ENCODE measurements at places on chromosomes 1 and 21. TPM values are rescaled to one million over a fixed set of nuclear protein-coding genes. Genes with fewer than 3 reads are reported as not detected.

TBX15 gene
- total RNA-seq, result under 0.01 TPM

CLCA4 gene
- not detected for total RNA-seq

HSPB7 gene
- 3.5 TPM for total RNA-seq

FCAMR gene
- total RNA-seq, result not detected

BCL10 gene
- total RNA-seq, result 23.2 TPM

LRRC53 gene
- not detected for total RNA-seq

SPRR4 gene
- not detected for total RNA-seq

SHCBP1L gene
- total RNA-seq, result under 0.01 TPM

GRCh38 chr1:248691567-248692155, 10.9 kb downstream of the OR14I1 start:
- DNase-seq, result no peak

- peak; percentile 11 for DNase-seq
Observed at GRCh38 chr1:193060406-193060805, 994 bp downstream of the RO60 start.

GRCh38 chr1:24850328-24850920, 79.7 kb downstream of the RUNX3 start:
- peak; percentile 39 for DNase-seq

- DNase-seq, result peak; percentile 74
Observed at GRCh38 chr21:37463083-37463801, 96.7 kb downstream of the DYRK1A start.

DNA sequence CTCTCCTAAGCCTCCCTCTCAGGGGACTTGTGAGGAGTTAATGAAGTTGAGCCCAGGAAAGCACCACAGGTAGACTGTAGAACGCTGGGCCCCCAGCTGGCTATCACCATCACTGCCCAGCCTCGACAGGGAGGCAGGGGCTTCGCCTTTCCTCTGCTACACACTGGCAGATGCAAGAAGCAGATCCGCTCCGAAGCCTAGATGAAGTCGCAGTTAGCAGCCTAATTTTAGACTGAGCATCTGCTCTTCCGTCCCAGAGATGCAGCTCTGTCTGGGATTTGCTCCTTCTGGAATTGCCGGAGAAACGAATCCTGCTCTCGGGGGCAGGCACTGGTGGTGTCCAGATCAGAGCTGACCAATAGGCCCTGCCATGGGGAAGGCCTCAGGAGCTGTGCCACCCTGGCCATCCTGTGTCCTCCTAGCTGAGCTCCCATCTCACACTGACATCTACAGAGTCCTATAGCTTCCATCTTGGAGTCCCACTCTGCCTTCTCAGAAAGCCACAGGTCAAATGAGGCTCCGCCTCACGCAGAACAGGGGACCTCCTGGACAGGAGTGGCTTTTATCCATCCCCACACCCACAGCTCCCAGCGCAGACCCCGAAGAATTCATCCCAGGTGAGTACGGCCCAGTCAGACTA, 186.8 kb upstream of the EDN2 start:
- DNase-seq, result no peak

- DNase-seq, result no peak
Observed at GRCh38 chr21:35921471-35921870, 138.9 kb downstream of the SETD4 start.

DNA sequence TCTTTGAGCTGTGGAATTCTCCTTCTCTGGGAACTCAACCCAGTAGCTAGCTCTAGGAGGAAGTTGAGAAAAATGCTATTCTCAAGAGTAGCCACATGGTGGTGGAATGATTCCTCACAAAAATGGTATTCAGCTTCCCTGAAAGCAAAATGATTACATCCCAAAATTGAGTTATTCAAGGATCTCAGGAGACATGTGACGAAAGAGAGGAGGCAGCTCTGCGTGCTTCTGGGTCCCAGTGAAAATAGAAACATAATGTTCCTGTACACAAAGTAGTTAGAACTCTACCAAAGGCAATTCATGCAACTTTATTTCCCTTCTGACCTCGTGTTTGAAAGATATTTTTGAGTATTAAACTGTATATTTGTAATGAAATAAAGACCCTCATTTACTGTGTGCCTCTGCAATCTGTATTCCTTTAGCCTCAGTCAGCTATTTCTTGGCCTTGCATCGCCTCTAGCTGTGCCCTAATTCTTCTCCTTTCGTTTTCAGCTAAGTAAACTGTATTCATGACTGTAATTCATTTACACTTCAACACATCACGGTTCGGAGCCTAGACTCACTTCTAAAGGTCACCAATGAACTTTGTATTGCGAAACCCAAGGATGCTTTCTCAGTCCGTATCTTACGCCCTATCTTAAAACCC, 167.3 kb downstream of the FASLG start:
- DNase-seq, result peak; percentile 96

DNA sequence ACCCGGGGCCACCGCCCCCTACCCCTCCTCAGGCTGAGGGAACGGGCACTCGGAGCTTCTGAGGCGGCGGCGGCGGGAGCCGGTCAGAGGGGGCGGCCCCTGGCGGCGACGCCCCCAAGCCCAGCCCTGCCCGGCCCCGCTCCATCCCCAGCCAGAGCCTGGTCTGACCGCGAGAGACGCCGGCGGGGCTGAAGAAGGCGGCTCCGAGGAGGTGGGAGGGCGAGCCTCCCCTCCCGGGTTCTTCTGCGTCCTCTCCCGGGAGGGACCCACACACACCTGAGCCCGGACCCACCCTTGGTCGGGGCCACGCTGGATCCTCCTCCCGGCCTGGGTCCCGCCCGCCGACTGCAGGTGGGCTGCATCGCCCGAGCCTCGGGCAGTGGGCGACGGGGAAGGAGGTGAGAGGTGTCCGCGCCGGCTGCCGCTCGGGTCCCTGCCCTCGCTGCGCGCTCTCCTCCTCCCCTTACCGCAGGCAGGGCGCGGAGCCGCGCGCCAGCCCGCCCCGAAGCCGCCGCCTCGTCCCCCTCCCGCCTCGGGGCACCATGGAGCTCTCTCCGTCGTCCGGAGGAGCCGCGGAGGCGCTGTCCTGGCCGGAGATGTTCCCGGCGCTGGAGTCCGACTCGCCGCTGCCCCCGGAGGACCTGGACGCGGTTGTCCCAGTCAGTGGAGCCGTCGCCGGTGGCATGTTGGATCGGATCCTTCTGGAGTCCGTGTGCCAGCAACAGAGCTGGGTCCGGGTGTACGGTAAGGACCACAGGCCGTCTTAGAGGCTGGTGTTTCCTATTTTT, at the start of gene RASAL2:
RASAL2 (plus strand) TSS at position 154 of the 788 bp plus-strand sequence; CDS start at position 543, 389 bp downstream.
- DNase-seq, result peak; percentile 64

- no peak for DNase-seq
Observed at GRCh38 chr1:183073320-183073719, 50.1 kb downstream of the LAMC1 start.

DNA sequence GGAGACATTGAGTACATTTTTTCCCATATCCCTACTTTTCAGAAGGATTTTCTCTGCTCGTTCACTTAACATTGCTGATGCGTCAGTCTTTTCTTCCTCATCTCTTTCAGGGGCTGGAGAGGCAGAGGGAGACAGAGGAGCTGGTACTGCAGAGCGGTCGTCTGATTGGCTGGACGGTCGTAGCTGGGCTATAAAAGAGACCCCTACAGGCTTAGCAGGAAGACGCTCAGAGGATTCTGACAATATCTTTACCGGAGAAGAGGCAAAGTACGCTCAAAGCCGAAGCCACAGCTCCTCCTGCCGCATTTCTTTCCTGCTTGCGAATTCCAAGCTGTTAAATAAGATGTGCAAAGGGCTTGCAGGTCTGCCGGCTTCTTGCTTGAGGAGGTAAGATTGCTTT, at the start of gene RGS4:
RGS4 (plus strand) TSS at position 220 of the 400 bp plus-strand sequence; CDS start at position 344, 124 bp downstream.
- DNase-seq, result peak; percentile 89

DNA sequence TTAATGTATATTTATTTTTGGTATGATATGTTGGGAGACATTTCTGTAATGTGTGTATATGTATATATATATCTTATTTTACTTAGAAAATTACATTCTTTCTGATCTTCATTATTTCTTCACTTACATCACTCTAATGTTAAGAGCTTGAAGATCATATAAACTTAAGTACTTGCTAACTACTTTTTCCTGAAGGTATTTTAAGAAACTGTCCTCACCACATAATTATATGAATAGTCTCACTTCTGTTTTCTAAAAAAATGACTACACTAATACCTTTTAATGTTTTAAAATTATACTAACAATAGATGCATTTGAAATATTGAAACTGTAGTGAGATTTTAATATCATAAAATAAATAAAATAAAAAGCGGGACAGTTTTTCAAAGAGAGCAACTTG, 377.1 kb downstream of the LRRIQ3 start:
- no peak for DNase-seq

DNA sequence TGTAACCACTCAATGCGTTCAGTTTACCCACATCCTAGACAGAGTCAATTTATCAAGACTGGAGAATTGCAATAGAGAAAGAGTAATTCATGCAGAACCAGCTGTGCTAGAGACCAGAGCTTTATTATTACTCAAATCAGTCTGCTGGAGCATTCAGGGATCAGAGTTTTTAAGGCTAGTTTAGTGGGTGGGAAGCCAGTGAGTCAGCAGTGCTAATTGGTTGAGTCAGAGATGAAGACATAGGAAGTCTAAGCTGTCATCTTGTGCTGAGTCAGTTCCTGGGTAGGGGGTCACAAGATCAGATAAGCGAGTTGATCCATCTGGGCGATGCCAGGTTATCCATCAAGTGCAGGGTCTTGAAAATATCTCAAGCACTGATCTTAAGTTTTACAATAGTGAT, 499.6 kb downstream of the MRPL39 start:
- DNase-seq, result peak; percentile 4

DNA sequence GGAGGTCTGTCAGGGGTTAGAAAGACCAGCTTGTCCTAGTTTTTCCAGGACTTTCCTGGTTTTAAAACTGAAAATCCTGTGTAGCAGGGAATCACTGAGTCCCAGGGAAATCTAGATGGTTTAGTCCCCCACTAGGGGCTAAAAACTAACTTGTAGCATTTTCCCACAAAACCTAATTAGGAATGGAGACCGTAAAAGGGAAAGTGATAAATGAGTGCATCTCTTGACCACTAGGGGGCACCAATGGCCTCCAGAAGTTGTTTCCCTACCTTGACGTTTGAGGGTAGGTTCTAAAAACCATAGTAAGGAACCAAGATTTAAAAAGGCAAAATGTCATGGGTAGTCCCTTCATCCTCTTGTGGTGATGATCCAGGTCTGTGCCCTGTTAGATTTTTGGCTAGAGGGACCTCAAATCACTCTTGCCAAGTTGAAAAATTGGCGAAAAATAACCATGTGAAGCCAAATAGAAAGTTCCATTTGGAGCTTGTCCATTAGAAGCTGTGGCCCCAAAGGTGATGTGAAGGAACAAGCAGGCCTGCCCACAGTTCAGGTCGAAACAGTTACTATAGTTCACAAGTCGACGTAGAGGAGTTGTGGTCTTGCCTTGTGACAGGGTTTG, 24.5 kb downstream of the CLIC6 start:
- peak; percentile 78 for DNase-seq

GRCh38 chr1:2799811-2800663, 1.5 kb downstream of the TTC34 start:
- no peak for DNase-seq

- peak; percentile 64 for DNase-seq
Observed at GRCh38 chr1:162040657-162041056, 17.0 kb upstream of the OLFML2B start.

DNA sequence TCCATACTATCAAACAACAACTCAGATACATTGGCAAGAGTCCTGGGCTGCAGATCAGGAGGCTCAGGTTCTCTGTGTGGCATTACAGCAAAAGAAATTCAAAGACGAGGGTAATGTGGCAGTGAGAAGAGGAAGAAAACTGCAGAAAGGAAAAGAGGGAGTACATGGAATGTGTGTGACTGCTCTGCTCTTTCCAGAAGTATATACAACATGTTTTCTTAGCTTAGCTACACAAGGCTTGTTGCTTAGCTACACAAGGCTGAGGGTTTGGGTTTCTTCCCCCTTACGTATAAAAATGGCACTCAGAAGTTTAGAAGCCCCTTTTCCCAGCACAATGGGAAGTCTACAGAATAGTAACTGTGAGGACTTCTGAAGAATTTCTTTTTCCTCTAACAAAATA, 86.0 kb downstream of the PRRX1 start:
- DNase-seq, result no peak

DNA sequence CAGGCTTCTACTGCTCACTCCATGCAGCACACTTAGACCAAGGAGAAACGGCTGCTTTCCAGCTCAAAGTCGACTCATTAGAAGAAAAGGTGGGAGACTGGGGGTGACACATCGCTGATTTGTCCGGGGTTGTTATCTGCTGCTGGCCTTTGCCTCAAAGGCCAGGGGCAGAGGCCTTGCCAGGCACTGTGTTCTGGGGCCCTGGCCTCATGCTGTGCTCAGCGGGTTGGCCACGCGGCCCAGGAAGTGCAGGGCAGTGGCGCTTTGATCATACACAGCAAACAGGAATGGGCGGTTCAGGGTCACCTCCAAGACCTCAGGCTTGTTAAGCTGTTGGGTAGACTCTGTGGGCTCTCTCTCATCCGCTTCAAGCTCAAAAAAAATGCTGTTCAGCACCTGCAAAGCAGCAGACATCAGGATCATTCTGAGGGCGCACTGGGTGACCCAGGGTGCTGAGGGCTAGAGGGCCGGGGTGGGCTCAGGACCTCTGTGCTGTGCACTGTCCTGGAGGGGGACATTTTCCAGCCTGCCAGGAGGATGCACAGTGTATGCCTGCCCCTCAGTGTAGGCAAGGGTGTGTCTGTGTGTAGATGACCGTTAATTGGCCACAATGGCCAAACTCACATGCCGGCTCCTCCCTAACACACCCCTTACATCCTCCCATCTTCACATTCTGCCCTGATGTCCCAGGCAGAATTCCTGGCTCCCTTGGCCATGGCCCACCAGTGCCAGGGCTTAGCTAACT, 10.8 kb downstream of the AGT start:
- DNase-seq, result no peak

- no peak for DNase-seq
Observed at GRCh38 chr1:221823561-221823960, 81.7 kb upstream of the DUSP10 start.

All from fibroblast of villous mesenchyme (primary cell).